ENCODE measurements at places on chromosomes 2 and 18. TPM values are rescaled to one million over a fixed set of nuclear protein-coding genes. Genes with fewer than 3 reads are reported as not detected.

AQP12B gene
- 0.51 TPM for polyA plus RNA-seq

MROH2A gene
- 0.26 TPM for polyA plus RNA-seq

PDCL3 gene
- polyA plus RNA-seq, result 25.6 TPM

WNT10A gene
- polyA plus RNA-seq, result 0.75 TPM

DSG4 gene
- polyA plus RNA-seq, result not detected

SLC4A5 gene
- polyA plus RNA-seq, result 4.8 TPM

OTOS gene
- polyA plus RNA-seq, result 0.36 TPM

GNAL gene
- 4.0 TPM for polyA plus RNA-seq

UGT1A6 gene
- polyA plus RNA-seq, result 3.2 TPM

STARD6 gene
- polyA plus RNA-seq, result 0.30 TPM

MAT2A gene
- 393 TPM for polyA plus RNA-seq

RAX gene
- not detected for polyA plus RNA-seq

PHOSPHO2 gene
- polyA plus RNA-seq, result 15.2 TPM

NAT8 gene
- 28.2 TPM for polyA plus RNA-seq

BOLL gene
- 0.08 TPM for polyA plus RNA-seq

ITGB6 gene
- 19.6 TPM for polyA plus RNA-seq

RNF125 gene
- 2.3 TPM for polyA plus RNA-seq

CD207 gene
- polyA plus RNA-seq, result 0.09 TPM

DCC gene
- polyA plus RNA-seq, result 7.4 TPM

COL4A4 gene
- polyA plus RNA-seq, result 56.0 TPM

BUB1 gene
- 25.2 TPM for polyA plus RNA-seq

HRH4 gene
- 0.17 TPM for polyA plus RNA-seq

MARS2 gene
- 8.0 TPM for polyA plus RNA-seq

TMEFF2 gene
- polyA plus RNA-seq, result 9.0 TPM

COL4A3 gene
- 47.1 TPM for polyA plus RNA-seq

ACADL gene
- 13.8 TPM for polyA plus RNA-seq

MYCN gene
- polyA plus RNA-seq, result 34.4 TPM

GAL3ST2 gene
- 0.19 TPM for polyA plus RNA-seq

WDR33 gene
- 55.3 TPM for polyA plus RNA-seq

NGEF gene
- polyA plus RNA-seq, result 2.4 TPM

SLC9A4 gene
- polyA plus RNA-seq, result 8.2 TPM

CHRND gene
- 1.1 TPM for polyA plus RNA-seq

CROCC2 gene
- polyA plus RNA-seq, result 0.05 TPM

SERPINB2 gene
- 0.33 TPM for polyA plus RNA-seq

ALPP gene
- polyA plus RNA-seq, result not detected

CIB4 gene
- 0.29 TPM for polyA plus RNA-seq

IL36B gene
- polyA plus RNA-seq, result not detected

CRYGD gene
- polyA plus RNA-seq, result not detected

MEP1B gene
- not detected for polyA plus RNA-seq

HIBCH gene
- 89.2 TPM for polyA plus RNA-seq

MMADHC gene
- polyA plus RNA-seq, result 140 TPM

CCL20 gene
- 0.74 TPM for polyA plus RNA-seq

OSBPL1A gene
- 45.4 TPM for polyA plus RNA-seq

CRYBA2 gene
- polyA plus RNA-seq, result not detected

C18orf54 gene
- 13.2 TPM for polyA plus RNA-seq

STK17B gene
- polyA plus RNA-seq, result 9.2 TPM

SMAD7 gene
- polyA plus RNA-seq, result 71.0 TPM

CD8B2 gene
- polyA plus RNA-seq, result 0.15 TPM

ASB18 gene
- polyA plus RNA-seq, result not detected

PTPRN gene
- polyA plus RNA-seq, result 0.16 TPM

SRBD1 gene
- polyA plus RNA-seq, result 26.9 TPM

NEU2 gene
- not detected for polyA plus RNA-seq

GCG gene
- not detected for polyA plus RNA-seq

TSGA10 gene
- polyA plus RNA-seq, result 20.4 TPM
